Activated CD4-positive, alpha-beta T cell treated with anti-CD3 and anti-CD28 coated beads, Interleukin-2, amount 10 ng/mL, durations not matched to agents 24 days and 14 days (primary cell): ENCODE measurements at places on chromosomes 11 and 22. TPM values are rescaled to one million over a fixed set of nuclear protein-coding genes. Genes with fewer than 3 reads are reported as not detected.

The ACCS gene
- total RNA-seq, result 19.7 and 21.7 TPM in 2 replicates

The MN1 gene
- total RNA-seq, result 0.05 and 0.23 TPM in 2 replicates

The SOX10 gene
- total RNA-seq, result not detected in 2 replicates

The CNGA4 gene
- not detected in 2 replicates for total RNA-seq

The PLEKHB1 gene
- total RNA-seq, result 1.0 and 1.5 TPM in 2 replicates

The ALDH3B1 gene
- not detected in 2 replicates for total RNA-seq

The SCGB1D2 gene
- not detected in 2 replicates for total RNA-seq

The CDC42EP1 gene
- total RNA-seq, result 1.0 and 1.2 TPM in 2 replicates

The FADS1 gene
- total RNA-seq, result 92.5 and 94.7 TPM in 2 replicates

The ARCN1 gene
- total RNA-seq, result 147 and 150 TPM in 2 replicates

The OR8D2 gene
- not detected in 2 replicates for total RNA-seq

The POU2AF1 gene
- total RNA-seq, result 65.6 and 68.9 TPM in 2 replicates

The OR51B5 gene
- total RNA-seq, result not detected in 2 replicates

The OLFML1 gene
- total RNA-seq, result not detected in 2 replicates

The MEI1 gene
- total RNA-seq, result 14.2 and 15.7 TPM in 2 replicates
